ENCODE measurements at places on chromosomes 5 and 9. TPM values are rescaled to one million over a fixed set of nuclear protein-coding genes. Genes with fewer than 3 reads are reported as not detected.

Gene HAPLN1
- 2.0 TPM for polyA plus RNA-seq

Gene YIPF5
- 62.2 TPM for polyA plus RNA-seq

Gene IFNA13
- not detected for polyA plus RNA-seq

Gene GRPEL2
- 23.7 TPM for polyA plus RNA-seq

Gene CCDC171
- 10.0 TPM for polyA plus RNA-seq

Gene NR2F1
- polyA plus RNA-seq = 240 TPM

Gene PCSK5
- 14.0 TPM for polyA plus RNA-seq

Gene MYOZ3
- polyA plus RNA-seq = 11.2 TPM

Gene DNAJC21
- polyA plus RNA-seq = 75.8 TPM

Gene ARHGEF39
- 7.6 TPM for polyA plus RNA-seq

Gene PCDHGA4
- polyA plus RNA-seq = 2.7 TPM

Gene SUSD3
- 4.0 TPM for polyA plus RNA-seq

Gene ADAMTS16
- polyA plus RNA-seq = 0.86 TPM

Gene TAS2R1
- not detected for polyA plus RNA-seq

Gene PPP2R2B
- polyA plus RNA-seq = 0.23 TPM

Gene HAVCR2
- polyA plus RNA-seq = 2.3 TPM

Gene LCNL1
- 0.73 TPM for polyA plus RNA-seq

Gene PCDHAC2
- 3.0 TPM for polyA plus RNA-seq

Gene GFRA3
- polyA plus RNA-seq = 4.2 TPM

Gene RASEF
- polyA plus RNA-seq = 9.2 TPM

Gene TMEM171
- not detected for polyA plus RNA-seq

Gene CBY3
- 0.53 TPM for polyA plus RNA-seq

Gene ADAMTS19
- 0.29 TPM for polyA plus RNA-seq

Gene LCP2
- 7.0 TPM for polyA plus RNA-seq

Gene KIAA0825
- 6.0 TPM for polyA plus RNA-seq

Gene OTP
- polyA plus RNA-seq = not detected

Gene DOCK2
- 5.1 TPM for polyA plus RNA-seq

Gene NUDT12
- polyA plus RNA-seq = 13.2 TPM

Gene ASTN2
- 4.6 TPM for polyA plus RNA-seq

Gene FAM221B
- 0.38 TPM for polyA plus RNA-seq

Gene SLC45A2
- 0.42 TPM for polyA plus RNA-seq

Gene DND1
- not detected for polyA plus RNA-seq

Gene LPAR1
- polyA plus RNA-seq = 59.0 TPM

Gene GABRG2
- polyA plus RNA-seq = 0.11 TPM

Gene EPB41L4B
- polyA plus RNA-seq = 16.7 TPM

Gene GABRA1
- polyA plus RNA-seq = 0.67 TPM
